Tongue (tissue), 3 donors: ENCODE measurements at places on chromosomes 5 and 9. TPM values are rescaled to one million over a fixed set of nuclear protein-coding genes. Genes with fewer than 3 reads are reported as not detected.

FOXD4L5 gene
- not detected for total RNA-seq

MSX2 gene
- 0.62 TPM for total RNA-seq

CDH9 gene
- not detected for total RNA-seq

- DNase-seq, result no peak
Measured at GRCh38 chr5:67511911-67512310, 315.3 kb upstream of the CD180 start.

GRCh38 chr9:16524078-16524477 is 346.4 kb downstream of the BNC2 start:
- DNase-seq, result no peak

DNA sequence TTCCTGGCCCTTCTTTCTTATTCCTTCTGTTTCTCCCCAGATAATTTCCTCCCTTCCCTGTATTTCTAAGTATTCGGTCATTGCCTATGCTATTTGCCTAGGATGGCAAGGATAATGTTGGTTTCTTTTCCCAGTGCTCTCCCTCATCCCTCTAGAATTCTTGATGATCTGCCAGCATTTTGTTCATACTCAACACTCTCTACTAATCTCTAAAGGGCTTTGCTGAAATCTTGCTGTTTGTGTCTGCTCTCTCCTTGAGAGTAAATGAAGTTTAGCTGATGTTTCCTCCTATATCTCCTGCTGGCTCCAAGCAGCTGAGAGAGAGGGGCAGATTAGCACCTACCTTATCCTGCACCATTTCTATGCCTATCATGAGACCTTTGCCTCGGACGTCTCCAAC is 38.1 kb downstream of the AGXT2 start:
- DNase-seq, result no peak

DNA sequence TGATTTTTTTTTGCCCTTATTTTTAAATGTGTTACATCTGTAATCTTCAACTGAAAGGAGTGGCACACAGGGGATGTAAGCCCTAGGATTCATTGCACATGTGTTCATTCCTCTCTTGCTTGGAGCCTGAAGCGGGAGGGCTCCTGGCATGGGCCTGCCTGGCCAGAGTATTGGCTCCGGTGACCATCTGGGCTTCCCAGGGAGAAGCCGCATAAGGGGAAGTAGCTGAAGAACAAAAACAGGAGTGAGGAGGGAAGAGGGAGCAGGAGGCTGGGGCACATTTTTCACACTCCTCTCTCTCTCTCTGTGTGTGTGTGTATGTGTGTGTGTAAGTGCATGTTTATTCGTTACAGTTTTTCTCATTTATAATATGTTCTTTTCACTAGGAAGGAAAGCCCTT is 269.9 kb downstream of the PRR16 start:
- peak; percentile 2 for DNase-seq
